ENCODE measurements at places on chromosomes 3 and 15.

DNA sequence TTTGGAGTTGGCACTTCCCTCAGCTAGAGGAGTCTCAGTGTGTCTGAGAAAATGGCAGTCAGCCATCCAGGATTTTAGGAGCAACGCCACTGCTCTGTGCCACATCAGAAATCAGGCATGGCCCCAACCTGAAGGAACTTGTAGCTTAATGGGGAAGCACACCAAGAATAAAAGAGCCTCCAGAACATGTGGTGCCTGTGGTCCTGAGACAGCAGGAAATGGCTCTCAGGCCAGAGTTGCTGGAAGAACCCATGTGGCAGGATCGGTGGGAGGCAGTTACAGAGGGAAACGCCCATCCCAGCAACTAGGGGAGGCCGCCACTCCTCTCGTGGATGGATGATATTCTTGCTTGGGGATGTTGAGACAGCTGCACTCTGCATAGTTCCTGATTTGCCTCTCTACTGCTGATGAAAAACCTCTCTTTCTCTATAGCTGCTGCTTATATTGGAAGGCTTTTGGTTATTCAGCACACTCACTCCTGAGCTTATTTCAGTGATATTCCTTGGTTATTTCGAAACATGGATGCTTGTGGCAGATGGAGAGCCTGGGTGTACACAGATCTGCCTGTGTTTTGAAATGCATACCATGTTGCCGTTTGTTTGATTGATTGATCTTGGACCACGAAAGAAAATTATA lies 52.4 kb downstream of the KLHL25 start:
- DNase-seq: no peak

GRCh38 chr3:62655691-62656063 lies 219.5 kb downstream of the CADPS start:
- DNase-seq: no peak

DNA sequence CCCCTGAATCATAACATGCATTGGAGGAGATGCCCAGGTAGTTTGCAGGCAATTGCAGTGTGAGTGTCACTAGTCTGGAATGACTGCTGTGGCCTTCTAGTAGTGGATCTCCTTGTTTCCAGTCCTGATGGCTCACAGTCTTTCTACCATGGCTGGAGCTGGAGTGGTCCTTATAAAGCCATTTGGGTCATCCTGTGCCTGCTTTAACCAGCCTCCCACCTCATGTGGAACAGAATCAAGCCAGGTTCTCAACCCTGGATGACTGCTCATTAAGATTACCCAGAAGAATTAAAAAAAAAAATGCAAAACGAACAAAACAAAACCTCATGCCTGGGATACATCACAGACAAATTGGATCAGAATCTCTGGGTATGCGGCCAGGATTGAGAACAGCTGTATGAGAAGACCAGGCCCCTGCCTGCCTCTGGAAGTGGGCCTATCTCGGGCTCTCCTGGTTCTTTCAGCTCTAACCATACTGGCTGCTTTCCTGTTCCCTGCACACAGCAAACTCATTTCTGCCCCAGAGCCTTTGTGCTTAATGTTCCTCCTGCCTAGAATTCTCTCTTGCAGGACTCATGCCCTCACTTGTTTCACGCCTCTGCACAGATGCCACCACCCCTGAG lies 96.4 kb downstream of the ITPR1 start:
- DNase-seq: no peak

DNA sequence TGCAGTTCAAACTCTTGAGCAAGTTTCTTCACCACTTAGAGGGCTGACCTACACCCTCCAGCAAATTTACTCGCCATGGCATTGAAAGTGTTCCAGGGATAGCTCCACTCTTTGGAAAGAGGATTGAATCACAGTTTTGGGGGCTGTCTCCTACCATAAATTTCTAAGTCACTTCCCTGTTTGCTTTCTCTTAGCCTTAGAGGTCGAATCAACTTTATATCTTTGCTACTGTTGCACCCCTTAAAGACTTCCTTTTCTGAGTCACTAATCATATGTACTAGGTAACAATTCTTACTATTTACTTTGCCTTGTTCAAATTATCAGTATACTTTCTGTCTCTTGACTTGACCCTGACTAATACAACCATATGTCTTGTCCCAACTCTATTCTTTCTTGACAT lies 1151.8 kb upstream of the ALCAM start:
- no peak for DNase-seq
